ENCODE measurements at places on chromosomes 5 and 9. TPM values are rescaled to one million over a fixed set of nuclear protein-coding genes. Genes with fewer than 3 reads are reported as not detected.

Gene CARD6
- 2.2 TPM for total RNA-seq

GRCh38 chr5:175872287-175873087 lies 1.1 kb downstream of the CPLX2 start:
- DNase-seq = no peak

GRCh38 chr5:10576790-10577189 lies 12.9 kb downstream of the ANKRD33B start:
- peak; percentile 20 for DNase-seq

DNA sequence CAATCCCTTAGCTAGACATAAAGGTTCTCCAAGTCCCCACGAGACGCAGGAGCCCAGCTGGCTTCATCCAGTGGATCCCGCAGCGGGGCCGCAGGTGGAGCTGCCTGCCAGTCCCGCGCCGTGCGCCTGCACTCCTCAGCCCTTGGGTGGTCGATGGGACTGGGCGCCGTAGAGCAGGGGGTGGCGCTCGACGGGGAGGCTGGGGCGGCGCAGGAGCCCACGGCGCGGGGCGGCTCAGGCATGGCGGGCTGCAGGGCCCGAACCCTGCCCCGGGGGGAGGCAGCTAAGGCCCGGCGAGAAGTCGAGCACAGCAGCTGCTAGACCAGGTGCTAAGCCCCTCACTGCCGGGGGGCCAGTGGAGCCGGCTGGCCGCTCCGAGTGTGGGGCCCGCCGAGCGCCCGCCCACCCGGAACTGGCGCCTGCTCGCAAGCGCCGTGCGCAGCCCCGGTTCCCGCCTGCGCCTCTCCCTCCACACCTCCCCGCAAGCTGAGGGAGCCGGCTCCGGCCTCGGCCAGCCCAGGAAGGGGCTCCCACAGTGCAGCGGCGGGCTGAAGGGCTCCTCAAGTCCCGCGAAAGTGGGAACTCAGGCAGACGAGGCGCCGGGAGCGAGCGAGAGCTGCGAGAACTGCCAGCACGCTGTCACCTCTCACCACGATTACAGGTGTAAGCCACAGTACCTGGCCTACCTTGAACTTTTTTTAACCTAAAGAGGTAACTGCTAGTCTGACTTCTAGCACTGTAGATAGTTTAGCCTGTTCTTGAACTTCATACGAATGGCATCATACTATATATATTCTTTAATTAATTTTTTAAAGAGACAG lies 35.5 kb downstream of the PTGS1 start:
- DNase-seq = no peak

- no peak for DNase-seq
These were observed 175.4 kb upstream of the ACTBL2 start for GRCh38 chr5:57658018-57658417.

DNA sequence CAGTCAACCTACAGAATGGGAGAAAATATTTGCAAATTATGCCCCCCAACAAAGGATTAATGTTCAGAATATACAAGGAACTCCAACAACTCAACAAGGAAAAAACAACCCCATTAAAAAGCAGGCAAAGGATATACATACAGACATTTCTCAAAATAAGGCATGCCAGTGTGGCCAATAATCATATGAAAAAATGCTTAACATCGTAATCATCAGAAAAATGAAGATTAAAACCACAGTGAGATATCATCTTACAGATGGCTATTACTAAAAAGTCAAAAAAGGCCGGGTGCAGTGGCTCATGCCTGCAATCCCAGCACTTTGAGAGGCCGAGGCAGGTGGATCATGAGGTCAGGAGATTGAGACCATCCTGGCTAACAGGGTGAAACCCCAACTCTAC lies 103.2 kb downstream of the KLHL3 start:
- no peak for DNase-seq

GRCh38 chr9:28212979-28213378 lies 639.7 kb upstream of the C9orf72 start:
- DNase-seq = no peak

Data from lower leg skin (tissue), 4 donors.